NCI-H526 (cell line): ENCODE measurements at places on chromosomes 2 and 18.

- DNase-seq, result no peak
Observed at GRCh38 chr2:209613649-209614305, 157.9 kb upstream of the UNC80 start.

DNA sequence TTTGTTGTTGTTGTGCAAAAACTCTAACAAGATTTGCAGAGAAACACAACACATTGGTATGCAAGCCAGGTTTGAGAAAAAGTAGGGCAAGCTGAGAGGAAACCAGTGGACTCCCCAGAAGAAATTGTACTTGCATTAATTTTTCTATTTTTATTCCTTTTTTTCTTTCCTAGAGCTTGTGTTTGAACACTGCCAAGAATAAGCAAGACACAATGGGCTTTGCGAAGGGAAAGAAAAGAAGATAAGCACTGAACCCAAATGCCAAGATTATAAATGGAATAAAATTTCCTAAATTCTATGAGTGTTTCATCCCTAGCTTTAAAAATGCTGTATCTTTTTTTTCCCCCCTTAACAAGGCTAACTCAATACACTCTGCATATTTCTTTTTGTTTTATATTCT, 17.0 kb upstream of the CYTIP start:
- DNase-seq, result no peak

DNA sequence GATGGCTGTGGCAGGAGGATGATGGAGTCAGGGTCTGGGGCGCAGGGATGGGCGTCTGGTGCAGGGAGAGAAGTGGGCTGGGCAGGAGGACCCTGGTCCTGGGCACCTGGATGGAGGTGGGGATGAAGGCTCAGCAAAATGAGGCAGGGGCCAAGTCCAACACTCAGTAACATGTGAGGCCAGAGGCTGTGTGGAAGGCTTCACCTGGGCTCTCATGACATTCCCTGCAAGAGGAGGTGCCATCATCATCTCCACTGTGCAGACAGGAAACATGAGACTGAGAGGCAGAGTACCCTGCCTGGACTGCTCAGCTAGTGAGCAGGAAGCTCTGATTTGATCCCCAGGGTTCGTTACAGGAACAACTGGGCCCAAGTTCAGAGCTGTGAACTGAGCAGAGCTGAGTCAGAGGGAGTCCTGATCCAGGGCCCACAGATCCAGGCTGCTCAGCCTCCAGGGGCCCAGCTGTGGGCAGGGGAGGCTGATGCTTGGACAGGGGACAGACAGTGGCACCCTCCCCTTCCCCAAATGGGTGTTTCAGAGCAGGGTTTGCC, 36.9 kb downstream of the HJURP start:
- DNase-seq, result no peak

- DNase-seq, result no peak
Observed at GRCh38 chr2:142435847-142436246, 305.0 kb upstream of the LRP1B start.

DNA sequence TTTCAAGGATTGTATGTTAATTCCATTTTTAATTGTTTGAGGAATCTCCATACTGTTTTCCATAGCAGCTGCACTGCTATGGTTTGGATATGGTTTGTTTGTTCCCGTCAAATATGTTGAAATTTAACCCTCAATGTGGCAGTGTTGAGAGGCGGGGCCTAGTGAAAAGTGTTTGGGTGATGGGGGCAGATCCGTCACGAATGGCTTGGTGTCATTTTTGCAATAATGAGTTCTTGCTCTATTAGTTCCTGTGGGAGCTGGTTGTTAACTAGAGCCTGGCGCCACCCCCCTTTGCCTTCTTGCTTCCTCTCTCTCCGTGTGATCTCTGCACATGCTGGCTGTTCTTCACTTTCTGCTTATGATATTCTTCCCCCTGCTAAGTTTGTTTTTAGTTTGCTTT, 71.4 kb upstream of the LDLRAD4 start:
- DNase-seq, result peak; percentile 11

DNA sequence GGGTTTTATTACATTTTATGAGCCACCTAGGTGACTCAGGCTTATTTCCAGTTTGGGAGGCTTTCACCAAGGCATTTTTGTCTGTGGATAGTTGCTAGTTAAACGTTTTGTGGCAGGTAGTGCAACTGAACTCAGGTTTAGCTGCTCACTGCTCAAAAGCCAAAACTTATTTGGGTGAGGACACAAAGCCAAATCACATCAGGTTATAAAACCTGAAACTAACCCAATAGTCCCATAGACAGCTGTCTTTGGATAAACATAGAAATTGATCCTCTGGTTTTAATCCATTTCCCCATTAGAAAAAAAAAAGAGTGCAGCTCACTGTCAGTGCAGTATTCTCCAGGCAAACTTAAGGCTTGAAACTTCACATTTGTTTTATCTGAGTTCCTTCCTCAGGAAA, 362.6 kb upstream of the TFPI start:
- no peak for DNase-seq

- no peak for DNase-seq
Observed at GRCh38 chr2:70708376-70709199, 59.4 kb downstream of the ADD2 start.

DNA sequence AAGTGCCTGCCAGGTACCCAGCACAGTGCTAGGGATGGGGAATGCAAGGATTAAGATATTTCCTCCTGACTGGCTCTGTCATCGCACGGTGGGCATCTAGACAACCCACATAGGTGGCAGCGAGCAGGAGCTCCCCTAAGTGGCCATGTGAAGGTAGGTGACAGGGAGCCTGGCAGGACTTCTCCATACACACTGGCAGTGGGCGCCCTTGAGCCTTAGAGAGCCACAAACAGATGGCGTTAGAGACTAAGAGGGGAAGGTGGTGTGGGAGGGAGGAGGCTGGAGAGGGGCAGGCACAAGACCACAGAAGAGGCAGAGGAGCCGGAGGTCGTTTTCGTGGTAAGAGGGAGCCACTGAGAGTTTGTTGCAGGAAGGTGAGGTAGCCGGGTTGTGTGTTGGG, 15.2 kb downstream of the PRELID3A start:
- peak; percentile 22 for DNase-seq

GRCh38 chr2:80136338-80136737, 168.2 kb downstream of the LRRTM1 start:
- DNase-seq, result no peak

DNA sequence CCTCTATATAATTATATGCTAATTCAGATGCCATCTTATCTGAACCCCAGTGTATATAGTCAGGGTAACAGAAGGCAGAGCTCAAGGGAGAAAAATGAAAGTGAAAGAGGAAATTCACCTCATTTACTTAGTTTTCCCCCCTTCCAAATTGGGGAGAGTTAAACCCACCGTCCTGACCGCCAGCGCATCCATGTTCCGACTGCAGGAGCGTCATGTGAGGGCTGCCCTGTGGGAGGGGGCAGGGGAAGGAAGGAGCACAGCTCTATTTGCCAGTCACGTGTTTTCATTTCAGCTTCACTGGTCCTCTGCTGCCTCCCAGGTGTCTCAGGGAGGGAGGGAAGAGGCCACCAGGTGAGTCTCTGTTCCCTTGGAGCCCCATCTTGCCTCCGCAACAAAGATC, 13.2 kb downstream of the CNNM4 start:
- peak; percentile 63 for DNase-seq

- no peak for DNase-seq
Observed at GRCh38 chr2:214244847-214245246, 166.0 kb upstream of the VWC2L start.

GRCh38 chr2:86807468-86808275, 17.0 kb upstream of the CD8A start:
- DNase-seq, result peak; percentile 88

- DNase-seq, result no peak
Observed at GRCh38 chr2:163640542-163641193, 95.1 kb downstream of the FIGN start.

- no peak for DNase-seq
Observed at GRCh38 chr2:20728114-20728758, 61.3 kb downstream of the GDF7 start.

GRCh38 chr2:74735564-74735963, 81.5 kb downstream of the SEMA4F start:
- no peak for DNase-seq

GRCh38 chr18:47333926-47334635, 82.6 kb upstream of the SKOR2 start:
- peak; percentile 0 for DNase-seq

DNA sequence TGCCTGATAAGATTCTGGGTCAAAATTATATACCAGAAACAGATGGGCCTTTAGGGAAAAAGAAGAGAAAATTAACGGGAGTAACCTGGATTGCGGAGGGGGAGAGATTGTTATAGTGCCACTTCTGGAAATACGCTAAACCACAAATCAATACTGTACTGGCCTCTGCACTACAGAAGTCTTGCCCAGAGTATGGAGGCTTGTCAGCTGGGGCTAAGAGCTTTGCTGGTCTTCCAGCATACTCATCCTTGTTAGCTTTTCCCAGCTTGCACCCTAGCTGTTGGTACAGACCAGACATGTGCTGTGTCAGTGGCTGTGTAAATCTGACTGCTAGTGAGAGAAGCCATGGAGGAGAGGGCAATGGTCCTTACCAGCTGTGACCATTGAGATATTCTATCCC, 8.9 kb downstream of the AGBL5 start:
- DNase-seq, result no peak

DNA sequence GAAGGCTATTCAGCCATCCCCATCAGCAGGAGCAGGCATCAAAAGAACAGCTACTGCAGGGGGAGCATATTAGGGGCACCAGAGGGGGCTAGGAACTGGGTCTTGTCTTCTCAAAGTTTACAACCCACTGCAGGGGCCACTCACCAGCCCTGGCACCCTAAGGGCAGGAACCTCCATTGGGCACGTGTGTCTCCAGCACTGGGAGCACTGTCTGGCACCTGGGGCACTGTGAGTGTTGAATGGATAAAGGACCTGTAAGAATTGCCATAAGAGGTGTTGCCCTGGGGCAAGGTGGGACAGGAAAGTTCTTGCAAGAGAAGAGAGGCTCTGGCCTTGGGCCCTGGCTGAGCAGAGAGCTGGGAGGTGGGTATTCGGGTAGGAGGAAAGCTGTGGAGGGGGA, 1.4 kb upstream of the STEAP3 start:
- no peak for DNase-seq

DNA sequence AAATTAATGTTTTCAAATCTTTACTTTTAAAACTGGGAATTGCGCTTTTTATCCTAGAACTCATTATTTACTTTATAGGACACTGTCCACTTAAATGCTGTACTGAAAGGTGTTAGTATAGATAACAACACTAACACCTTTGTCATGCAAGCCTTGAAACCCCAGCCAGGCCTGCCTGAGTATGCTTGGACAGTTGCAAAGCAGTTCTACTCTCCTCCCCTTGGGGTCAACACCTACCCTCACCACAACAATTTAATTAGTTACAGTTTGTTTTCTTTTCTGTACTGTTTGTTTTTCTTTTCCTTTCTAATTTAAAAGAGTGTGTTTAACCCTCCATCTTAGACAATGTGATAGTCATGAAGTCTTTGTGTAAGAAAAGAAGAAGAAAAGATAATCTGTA, 18.9 kb upstream of the FAM98A start:
- DNase-seq, result no peak

- no peak for DNase-seq
Observed at GRCh38 chr18:55376387-55376786, 211.6 kb downstream of the TCF4 start.

DNA sequence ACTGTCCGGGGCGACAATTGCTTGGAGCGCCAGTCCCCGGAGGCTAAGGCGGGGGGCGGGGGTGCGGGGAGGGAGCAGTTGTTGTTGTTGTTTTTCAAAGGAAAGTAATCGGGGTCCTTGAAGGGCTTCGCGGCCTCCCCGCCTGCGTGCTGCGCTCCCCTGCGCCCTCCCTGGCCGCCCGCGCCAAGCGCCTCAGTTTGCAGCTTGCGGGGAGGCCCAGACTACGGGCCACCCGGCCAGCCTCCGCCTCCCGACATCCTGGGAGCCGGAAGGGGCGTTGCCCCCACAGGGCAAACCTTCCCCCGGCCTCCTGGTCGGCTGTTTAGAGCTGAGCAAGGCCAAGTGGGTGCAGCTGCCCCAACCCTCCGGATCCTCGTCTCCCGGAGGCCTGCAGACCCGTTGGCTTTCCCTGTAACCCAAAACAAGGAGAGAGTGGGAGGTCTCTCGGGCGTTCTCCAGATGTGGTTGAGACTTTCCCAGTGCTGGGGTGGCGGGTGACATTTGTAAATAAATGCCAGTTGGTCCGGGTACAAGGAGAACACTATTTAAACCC, 3.7 kb upstream of the SIX3 start:
- DNase-seq, result no peak

DNA sequence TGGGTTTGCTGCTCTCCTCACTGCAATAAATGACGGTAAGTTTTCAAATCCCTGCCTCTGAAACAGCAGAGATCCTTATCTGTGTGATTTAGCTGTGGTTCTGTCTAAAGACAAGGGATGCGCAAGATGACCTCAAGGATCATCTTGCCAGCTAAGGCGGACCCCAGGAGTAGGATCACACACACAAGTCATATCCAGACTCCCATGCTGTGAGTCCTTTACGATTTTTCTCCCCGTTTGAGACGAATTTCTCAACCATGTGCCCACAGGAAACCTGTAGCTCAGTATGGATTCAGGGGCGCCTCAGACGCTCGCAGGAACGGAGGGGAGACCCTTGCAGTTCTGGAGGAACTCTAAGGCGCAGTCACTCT, 11.1 kb upstream of the DCTN1 start:
- DNase-seq, result peak; percentile 54

DNA sequence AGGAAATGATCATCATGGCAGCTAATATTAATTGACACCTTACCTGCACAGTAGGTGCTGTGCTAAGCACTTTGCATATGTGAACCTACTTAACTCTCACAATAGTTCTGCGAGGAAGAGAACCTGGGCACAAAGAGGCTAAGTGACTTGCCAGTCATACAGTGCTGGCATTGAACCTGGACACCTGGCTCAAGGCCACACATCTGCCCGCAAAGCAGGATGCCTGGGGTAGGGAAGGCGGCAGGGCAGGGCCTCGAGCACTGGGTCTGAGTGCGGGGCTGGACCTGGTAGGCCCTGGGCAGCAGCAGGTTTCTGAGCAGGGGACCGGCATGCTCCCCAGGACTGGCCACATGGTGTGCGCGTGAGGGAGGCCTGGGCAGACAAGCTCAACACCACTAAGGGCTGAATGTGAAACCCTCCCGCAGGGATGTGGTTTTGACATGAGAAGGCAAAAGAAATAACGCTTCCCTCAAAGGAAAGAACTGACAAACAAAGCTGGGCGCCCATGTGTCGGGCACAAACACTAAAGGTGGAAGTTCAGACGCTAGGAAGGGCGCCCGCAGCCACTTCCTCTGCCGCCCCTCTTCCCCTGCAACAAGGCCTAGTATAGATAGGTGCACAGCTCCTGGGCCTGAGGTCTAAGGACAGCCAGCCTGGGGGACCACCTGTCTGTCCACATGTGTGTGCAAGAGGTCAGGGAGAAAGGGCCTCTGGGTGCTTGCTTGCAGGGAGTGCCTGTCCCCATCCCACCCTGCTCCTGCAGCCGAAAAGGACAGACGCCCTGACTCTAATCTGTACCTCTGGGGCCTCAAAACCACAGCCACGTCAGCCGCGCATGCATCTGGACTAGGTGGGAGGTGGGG, 92.5 kb downstream of the ZFP36L2 start:
- no peak for DNase-seq

DNA sequence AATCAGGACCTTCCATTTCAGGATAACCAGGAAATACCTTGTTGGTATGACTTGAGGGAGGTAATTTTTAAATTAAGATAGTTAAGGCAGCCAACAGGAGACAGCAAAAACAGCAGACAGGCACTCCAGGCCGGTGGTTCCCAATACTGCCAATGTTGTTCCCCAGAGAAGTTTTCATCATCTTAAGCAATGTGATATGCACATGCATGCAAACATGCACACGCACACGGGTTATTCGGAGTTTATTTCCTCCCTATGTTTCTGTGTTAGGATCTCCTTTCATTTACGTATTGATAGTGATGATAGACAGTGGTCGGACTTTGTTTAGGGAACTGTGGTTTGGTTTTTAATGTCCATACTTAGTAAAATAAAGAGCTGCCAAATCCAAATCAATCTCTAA, 55.3 kb downstream of the STEAP3 start:
- no peak for DNase-seq

- DNase-seq, result no peak
Observed at GRCh38 chr2:233458826-233459225, 104.5 kb downstream of the DGKD start.
